Renal cortex interstitium (tissue), 15 donors: ENCODE measurements at places on chromosomes 1 and 21. TPM values are rescaled to one million over a fixed set of nuclear protein-coding genes. Genes with fewer than 3 reads are reported as not detected.

GRCh38 chr1:39422614-39423013 is 68.8 kb upstream of the BMP8A start:
- DNase-seq = no peak

DNA sequence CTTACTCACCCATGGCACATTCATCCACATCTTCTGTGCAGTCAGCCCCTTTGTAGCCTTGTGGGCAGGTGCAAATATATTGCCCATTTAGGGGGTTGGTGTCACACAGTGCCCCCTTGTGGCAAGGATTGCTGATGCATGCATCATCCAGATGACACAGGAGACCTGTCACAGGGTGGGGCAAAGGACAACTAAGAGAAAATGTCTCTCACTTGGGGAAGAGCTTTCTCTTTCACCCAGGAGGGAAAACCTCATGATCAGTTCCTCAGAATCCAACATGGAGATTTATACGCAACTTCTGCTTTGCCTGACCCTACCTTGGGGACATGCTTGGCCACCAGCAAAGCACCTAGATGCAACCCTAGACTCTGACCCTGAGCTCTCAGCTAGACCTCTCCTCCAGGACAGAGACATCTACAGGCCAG is 71.8 kb upstream of the ADAM30 start:
- no peak for DNase-seq

The HOOK1 gene
- polyA plus RNA-seq = 60.1 TPM

The ABCG1 gene
- 14.1 TPM for polyA plus RNA-seq

- no peak for DNase-seq
Observed at GRCh38 chr1:52364235-52364839, 1.7 kb downstream of the CC2D1B start.

The FAM151A gene
- polyA plus RNA-seq = 32.5 TPM

- DNase-seq = no peak
Observed at GRCh38 chr1:185850366-185850765, 116.2 kb downstream of the HMCN1 start.

GRCh38 chr1:246699095-246699735 is 25.0 kb upstream of the SCCPDH start:
- DNase-seq = peak; percentile 82

The DNAJC6 gene
- 6.0 TPM for polyA plus RNA-seq

DNA sequence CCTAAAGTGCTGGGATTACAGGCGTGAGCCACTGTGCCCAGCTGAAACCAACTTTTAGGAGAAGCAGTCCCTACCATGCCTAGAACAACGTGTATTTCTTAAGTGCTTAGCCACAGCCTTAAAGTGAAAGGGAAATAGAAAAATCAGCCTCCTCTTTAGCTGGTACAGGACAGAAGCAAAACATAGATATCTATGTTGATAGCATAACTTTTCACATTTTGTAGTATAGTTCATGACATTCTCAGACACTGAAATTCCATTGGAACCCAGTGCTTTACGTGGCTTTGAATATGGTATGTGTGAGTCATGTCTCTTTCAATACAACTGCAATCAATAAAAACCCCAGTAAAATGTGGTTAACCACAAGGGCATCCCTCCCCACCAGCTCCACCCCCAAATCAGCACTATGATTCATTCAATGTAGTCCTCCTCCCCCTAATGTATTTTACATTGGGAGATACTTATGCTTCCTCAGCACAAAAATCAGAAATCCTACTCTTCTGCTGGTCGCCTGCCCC is 32.1 kb downstream of the TGFB2 start:
- no peak for DNase-seq

DNA sequence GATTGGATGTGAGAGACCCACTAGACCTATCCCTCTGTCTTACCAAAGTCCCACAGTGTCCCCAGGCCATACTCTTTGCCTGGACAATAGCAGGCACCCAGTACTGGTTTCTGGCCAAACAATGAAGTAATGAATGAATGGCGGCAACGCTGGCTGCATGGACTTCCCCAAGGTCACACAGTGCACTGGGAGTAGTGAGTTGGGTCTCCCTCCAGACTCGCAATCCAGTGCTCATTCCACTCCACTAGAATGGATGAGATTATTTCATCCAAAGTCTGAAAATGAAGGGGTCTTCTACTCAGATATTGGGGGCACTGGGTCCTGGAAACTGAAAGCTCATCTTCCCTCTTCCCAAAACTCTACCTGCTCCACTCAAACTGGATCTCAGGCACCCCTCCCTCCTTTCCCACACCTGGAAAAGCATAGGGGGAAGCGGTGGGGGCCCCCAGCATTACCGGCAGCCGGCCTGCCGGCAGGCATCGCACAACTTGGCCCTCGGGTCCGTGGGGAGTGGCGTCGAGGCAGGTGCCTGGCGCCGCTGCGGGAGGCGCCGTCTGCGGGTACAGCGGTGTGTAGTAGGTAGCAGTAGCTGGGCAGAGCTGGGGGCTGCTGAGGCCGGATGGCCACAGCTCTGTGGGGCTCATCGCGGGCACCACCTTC is 816 bp downstream of the E2F2 start:
- no peak for DNase-seq

DNA sequence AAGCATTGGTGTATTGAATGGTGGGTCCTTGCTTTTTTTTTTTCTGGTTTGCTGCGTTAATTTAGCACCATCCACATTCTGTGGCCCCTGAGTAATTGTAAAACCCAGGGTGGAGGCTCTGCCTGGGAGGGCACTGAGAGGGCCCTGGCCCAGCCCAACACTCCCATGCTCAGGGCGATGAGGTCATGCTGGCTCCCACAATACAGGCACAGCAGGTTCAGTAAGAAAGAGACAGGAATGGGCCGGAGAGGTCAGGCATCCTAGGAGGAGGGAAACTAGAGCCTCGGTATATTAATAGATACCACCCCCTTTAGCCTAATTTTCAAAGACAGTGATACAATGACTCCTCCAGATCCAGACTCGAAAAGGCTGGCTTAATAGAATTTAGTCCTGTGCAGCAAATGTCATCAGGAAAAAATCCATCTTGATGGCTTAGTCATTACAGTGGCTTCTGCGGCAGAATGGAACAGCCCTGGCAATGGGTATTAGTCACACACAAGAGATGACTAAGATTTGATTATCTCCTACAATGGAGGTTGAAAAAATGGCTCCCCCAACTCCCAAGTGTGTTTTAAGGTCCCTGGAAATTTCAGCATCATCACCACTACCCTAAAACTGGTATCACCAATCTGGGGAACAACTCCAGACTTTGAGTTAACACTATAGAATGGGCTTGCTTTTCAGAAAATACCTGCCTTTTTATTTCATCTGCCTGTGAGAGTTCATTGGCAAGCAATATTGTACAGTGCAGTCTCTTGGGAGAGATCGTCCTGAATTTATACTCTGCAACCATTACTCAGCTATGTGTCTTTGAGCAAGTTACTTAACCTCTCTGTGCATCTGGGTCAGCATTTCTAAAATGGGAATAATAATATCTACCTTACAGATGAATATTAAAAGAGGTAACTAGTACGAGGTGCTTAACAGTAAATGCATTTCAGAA is 43.9 kb upstream of the LYST start:
- DNase-seq = no peak

GRCh38 chr1:200279810-200280411 is 129.9 kb downstream of the ZNF281 start:
- DNase-seq = no peak

DNA sequence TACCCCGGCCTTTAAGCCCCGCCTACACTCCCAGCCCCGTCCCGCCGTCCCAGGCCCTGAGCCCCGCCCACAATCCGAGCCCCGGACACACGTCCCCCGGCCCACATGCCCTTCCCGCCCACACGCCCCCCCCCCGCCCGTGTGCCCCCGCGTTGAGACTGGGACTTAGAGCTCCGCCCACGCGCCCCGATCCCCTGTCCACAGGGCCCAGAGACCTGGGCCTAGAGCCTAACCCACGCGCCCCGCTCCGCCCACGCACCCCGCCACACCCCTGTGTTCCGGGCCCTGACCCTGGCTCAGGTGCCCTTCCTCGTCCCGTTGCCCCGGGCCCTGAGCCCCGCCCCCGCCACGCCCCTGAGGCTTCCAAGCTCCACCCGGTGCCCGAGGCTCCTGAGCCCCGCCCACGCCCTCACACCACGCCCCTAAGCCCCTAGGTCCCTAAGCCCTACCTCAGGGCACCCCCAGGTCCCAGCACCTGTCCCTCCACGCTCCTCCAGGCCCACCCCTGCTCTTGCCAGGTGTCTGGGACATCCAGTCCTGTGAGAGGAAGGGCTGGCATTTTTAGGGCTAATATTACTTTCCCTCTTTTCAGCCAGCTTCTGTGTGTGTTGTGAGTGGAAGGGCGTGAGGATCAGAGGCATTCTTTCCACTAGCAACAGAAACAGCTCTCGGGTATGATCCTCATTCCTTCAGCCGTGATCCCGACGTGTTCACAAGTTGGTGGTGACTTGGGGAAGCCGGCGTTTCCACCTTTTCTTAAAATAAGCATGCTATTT is 552 bp upstream of the GPR157 start:
- DNase-seq = peak; percentile 57
